IPS DF 19.7 (cell line): ENCODE measurements at places on chromosomes 2 and 18.
A peak's percentile ranks its signal among the peaks of the same experiment; 100 is the strongest.

- no peak for DNase-seq
Observed at GRCh38 chr18:46563317-46563716, 93.7 kb downstream of the LOXHD1 start.

- DNase-seq: no peak
Observed at GRCh38 chr2:77578354-77578753, 56.2 kb upstream of the LRRTM4 start.

GRCh38 chr2:143139835-143140393 is 10.7 kb downstream of the ARHGAP15 start:
- DNase-seq: no peak

- DNase-seq: peak; percentile 67
Observed at GRCh38 chr18:63511285-63511684, 30.9 kb upstream of the SERPINB12 start.

DNA sequence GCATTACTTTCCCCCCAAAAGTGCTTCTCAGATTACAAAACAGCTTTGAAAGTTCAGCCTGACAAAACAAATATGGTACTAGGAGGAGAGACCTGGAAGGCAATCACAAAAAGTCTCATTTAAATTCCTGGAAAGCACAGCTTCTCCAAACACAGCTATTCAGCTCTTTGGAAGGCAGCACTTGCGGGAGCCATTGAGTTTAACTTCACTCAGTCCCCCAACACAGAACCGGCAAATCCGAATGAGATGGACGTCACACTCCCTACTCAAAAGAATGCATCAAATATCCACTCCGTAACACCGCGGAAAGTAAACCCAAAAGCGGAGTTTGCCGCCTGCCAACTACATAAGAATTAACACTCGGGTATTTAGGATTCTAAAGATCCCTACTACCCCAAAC is 638 bp downstream of the ST6GAL2 start:
- no peak for DNase-seq

DNA sequence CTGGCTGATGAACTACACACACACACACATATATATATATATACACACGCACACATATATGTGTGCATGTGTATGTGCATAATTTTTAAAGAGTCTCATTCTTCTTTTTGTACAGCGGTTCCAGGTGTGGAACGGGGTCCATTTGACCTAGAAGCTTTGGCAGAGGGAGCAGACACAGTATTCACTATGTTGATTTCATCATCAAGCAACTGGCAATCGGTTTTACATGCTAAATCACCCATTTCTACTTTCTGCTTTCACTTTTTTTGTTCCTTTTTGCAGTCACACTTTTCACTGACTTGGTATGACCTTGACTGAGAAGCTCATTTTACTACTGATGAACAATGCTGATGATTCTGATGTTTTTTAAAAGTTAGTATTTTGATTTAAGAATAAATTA is 63.0 kb upstream of the PGAP1 start:
- no peak for DNase-seq

DNA sequence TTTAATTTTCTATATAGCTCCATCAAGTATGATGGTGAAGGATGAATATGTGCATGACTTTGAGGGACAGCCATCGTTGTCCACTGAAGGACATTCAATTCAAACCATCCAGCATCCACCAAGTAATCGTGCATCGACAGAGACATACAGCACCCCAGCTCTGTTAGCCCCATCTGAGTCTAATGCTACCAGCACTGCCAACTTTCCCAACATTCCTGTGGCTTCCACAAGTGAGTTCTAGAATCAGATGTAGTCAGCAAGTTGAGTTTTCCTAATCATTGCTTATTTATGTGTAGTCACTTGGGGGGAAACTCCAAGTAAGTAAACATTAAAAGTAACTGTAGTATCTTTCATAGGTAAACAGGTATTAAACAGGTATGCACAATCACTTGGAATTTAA is 24.8 kb downstream of the SMAD4 start:
- no peak for DNase-seq

- no peak for DNase-seq
Observed at GRCh38 chr18:10135302-10135926, 221.6 kb downstream of the VAPA start.

GRCh38 chr2:208371634-208371935 is 35.0 kb upstream of the PTH2R start:
- DNase-seq: no peak

DNA sequence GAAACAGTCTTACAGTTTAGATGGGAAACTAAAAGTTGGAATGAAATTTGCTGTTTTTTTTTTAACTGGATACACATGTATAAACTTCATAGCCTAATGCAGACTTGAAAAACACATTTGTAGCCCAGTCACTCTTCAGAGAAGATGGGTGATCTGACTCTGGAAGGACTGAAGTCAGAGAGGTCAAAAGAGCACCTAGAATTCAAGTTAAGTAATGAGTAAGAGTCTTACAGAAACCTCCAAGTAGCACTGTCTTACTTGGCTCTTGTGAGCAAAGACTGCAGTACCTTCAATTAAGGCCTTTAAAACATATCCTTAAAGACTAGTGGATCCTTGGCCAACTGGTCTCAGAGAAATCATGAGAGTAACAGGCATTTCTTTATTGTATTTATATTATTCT is 41.9 kb downstream of the TRAPPC8 start:
- no peak for DNase-seq

GRCh38 chr18:64566456-64566855 is 417.6 kb upstream of the LINC00305 start:
- no peak for DNase-seq

GRCh38 chr2:239669181-239669898 is 268.5 kb upstream of the HDAC4 start:
- no peak for DNase-seq

GRCh38 chr2:135688978-135689377 is 52.7 kb upstream of the UBXN4 start:
- no peak for DNase-seq

GRCh38 chr2:1678609-1679008 is 65.7 kb downstream of the PXDN start:
- no peak for DNase-seq

DNA sequence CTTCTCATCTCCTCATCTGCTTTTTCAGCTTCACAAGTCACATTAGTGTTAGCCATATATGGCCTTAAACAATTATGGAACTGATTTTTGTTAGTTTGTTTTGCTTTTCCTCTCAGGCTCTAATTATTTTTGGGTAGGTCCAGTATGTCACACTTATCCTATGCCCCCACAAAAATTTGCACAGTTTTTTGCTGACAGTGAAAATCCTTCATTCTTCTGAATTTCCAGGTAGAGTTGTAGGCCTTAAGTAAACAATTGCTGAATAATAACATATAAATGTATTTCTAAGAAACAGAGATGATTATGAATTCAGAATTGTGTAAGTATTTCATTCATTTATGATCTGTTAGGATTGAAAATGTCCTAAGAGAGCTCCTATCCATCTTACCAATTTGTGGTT is 8.6 kb upstream of the SERPINB10 start:
- DNase-seq: no peak

DNA sequence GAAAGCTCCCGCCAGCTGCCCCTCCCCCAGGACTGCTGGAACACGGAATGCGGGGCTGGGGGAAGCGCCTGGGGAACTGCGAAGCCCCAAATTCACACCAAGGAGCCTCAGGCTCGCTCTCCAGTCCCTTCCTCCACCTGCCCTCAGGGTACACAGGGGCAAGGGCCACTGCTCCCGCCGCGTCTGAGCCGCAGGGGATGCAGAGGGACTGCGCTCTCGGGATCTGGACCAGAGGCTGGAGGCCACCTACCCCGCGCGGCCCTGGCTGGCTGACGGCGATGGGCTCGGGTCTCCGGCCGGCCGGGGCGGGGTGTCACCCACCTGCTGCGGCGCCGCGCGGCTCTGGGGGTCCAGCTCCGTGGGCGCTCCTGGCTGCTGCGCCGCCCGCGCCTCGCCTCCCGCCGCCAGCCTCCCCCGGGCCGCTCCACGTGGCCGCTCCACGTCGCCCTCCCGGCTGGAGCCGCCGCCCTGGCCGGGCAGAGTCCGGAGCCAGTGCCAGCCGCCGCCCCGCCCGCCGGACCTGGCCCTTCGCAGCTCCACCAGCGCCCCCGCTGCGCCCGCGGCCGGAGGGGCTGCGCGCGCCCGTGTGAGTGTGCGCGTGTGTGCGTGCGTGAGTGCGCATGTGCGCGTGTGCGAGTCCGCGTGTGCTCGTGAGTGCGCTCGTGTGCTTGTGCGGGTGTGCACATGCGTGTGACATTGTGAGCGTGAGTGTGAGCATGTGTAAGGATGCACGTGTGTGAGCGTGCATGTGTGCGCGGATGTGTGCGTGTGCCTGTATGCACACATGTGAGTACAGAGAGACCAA is at the start of gene CGREF1:
TSS of gene CGREF1 (minus strand) at position 604 of the 805 bp plus-strand sequence. CDS start 14,762 bp downstream, outside the sequence.
- DNase-seq: no peak

GRCh38 chr2:180707884-180708205 is 272.6 kb upstream of the UBE2E3 start:
- no peak for DNase-seq

DNA sequence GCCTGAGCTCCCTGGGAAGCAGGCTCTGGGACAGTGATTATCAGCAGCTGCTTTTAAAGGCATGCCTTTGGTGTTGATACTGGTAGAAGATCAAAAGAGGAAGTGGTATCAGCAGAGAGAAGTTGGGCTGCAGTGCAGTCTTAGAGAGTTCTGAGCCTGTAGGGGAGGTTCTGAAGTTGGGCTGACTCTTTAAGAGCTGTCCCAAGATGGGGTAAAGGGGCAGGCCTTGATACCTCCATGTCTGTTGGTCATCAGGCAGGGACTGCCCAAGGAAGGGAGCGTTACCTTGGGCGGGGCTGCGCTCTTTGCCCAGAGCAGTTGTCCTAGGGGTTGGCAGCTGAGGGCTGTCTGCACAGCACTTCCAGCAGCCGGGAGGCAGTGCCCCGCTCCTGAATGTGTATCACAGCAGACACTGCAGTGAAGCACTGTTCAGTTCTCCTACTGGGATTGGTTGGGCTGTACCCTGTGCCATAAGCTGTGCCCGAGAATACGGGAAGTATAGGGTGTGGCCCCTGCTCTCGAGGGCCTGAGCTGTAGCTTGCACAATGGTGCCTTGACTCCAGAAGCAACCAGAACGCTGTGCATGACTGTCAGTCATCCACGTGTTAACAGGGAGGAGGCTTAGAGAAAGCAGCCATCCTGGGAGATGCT is 177.0 kb downstream of the CTIF start:
- DNase-seq: no peak

GRCh38 chr2:70977605-70978205 is 725 bp upstream of the ANKRD53 start:
- DNase-seq: no peak

DNA sequence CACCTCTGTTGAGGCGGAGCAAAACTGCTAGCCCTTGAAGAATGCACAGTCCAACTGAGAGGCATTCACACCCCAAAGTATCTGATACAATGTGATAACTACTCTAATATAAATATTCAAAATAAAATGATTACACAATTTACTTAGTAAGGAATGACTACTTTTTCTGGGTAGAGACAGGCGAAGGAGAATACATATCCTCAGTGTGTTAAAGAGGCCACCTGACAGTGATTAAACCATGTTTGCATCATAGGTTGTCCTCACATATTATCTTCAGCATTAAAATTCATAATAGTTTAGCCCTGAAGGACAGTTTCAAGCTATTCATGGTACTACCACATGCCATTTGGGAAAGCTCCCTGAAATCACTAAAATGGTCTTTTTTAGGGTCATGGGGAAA is 16.9 kb upstream of the BAZ2B start:
- no peak for DNase-seq

- DNase-seq: no peak
Observed at GRCh38 chr2:68251855-68252399, 405 bp downstream of the PPP3R1 start.

DNA sequence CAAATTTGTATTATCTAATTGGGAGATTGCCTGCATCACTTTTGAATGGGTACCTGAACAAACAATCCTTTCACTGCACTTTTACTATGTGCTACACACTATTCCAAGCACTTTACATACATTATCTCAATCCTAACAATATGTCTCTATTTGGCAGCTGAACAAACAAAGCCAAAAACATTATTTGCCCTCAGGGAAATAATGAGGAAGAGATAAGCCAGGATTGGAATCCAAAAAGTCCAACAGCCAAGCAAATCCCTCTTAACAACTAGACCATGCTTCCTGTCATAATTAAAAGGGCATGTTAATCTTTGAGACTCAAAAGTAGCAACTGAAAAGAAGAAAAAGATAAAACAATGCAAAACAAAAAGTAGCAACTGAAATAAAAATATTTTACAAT is 32.1 kb downstream of the RPRD1A start:
- DNase-seq: no peak

- DNase-seq: no peak
Observed at GRCh38 chr2:60505240-60505879, 48.1 kb downstream of the BCL11A start.

DNA sequence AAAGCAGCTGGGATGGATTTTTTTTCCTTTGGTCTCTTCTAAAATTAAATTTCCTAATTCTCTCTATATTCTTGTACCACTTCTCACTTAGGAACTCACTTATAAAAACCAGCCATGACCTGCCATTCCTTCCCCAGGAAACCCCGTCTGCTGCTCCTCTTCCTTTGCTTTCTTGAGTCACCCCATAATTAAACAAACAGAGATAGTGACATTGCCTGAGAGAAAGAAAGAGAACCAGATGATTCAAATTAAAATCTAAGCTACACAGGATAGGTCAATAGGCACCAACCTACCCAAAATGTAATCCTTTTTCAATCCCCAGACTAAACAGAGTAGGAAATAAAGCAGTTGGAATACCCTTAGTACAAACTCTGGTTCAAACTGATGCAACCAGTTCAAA is 9.7 kb downstream of the STK39 start:
- no peak for DNase-seq

- DNase-seq: no peak
Observed at GRCh38 chr2:123693836-123694235, 331.3 kb upstream of the CNTNAP5 start.

DNA sequence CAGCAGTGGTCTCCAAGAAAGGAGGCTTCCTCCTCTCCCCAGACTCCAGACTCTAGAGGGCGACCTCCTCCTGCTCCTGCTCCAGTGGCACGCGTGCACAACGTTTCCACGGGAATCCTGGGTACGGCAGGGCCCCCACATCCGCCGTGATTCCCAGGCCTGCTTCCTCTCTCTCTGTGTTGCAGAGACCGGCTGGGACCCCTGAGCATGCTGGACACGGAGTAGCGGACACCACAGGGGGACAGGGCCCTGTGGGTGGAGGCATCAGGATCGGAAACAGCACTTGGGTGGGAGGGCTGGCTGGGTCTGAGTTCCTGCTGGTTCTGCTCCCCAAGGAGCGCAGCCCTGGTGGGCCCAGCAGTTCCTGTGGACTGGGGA is 75.9 kb upstream of the SLC35G4 start:
- DNase-seq: no peak

DNA sequence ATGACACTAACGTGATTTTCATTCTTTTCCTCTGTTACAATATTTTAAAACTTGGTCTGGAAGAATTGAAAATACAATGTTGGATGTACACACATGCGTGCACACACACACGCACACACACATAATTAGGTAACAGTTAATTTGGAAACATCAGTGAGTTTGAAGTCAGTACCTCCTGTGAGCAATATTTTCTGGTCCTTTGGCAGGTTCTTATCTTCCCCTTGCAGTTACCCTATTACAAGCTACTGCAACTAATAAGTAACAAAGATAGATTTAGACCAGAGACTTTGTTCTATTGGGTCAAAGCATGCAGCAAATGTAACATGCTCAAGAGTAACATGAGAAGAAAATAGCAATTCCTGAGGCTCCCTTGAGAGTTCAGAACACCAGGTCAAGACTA is 73.3 kb downstream of the ZNF385B start:
- no peak for DNase-seq
